ENCODE measurements at places on chromosomes 5 and 9.

- DNase-seq: no peak
Measured at GRCh38 chr5:83009408-83009807, 67.8 kb downstream of the TMEM167A start.

GRCh38 chr9:27089706-27090105 is 19.3 kb upstream of the TEK start:
- no peak for DNase-seq

DNA sequence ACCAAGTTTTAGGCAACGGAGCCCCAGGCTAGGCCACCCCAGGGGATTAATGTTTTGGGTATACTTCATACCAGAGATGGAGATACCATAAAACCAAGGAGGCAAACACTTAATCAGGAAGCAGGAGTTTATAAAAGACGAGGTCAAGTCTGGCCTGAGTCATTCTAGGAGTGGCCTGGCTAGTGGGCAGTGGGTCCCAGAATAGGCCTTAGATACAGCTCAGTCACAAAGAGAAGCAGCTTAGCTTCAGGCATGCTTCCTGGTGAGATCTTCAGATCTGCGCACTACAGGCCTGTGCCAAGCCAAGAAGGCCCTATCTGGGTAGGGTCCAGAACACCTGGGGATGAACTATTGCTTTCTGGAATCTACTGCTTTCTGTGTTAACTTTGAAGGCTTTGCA is 20.6 kb upstream of the NR5A1 start:
- DNase-seq: no peak

GRCh38 chr5:135873831-135874230 is 21.8 kb downstream of the IL9 start:
- no peak for DNase-seq

GRCh38 chr5:40361378-40361777 is 318.3 kb upstream of the PTGER4 start:
- DNase-seq: no peak

GRCh38 chr9:4148751-4149150 is 151.1 kb downstream of the GLIS3 start:
- no peak for DNase-seq

DNA sequence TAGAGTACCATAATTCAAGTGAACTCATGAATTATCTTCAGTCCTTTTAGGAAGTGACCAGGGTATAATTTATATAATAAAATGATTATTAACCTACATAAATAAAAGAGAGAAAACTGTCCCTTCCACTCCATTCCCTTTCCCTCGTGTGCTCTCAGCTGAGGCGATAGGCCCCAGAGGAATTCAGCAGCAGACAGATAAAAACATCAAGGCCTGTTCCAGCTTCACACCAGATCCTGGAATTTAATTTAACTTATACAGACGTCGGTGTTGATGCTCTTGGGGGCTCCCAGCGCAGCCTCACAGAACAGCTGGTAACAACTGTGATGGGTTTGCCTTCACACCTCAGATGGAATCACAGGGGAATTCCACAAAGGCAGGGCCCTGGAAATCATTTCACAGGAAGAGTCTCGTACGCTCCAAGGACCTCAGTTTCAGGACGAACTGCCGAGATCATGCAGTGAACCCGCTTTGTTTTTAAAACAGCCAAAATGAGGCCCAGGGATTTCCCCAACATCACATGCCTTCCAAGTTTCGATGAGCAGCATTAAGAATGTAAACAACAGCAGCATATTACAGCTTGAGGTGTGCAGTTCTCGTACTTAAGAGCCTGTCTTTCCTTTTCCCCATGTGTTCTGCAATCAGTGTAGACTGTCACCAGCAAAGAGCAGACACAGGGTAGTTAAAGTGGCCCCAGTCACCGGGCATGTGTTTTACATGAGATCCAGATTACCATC is 73.6 kb upstream of the ALDH1B1 start:
- no peak for DNase-seq

- DNase-seq: no peak
Measured at GRCh38 chr9:131288217-131288616, 1.3 kb upstream of the PLPP7 start.

- no peak for DNase-seq
Measured at GRCh38 chr9:112011051-112011620, 114.5 kb downstream of the UGCG start.

GRCh38 chr5:56419667-56420066 is 186.5 kb upstream of the ANKRD55 start:
- no peak for DNase-seq

DNA sequence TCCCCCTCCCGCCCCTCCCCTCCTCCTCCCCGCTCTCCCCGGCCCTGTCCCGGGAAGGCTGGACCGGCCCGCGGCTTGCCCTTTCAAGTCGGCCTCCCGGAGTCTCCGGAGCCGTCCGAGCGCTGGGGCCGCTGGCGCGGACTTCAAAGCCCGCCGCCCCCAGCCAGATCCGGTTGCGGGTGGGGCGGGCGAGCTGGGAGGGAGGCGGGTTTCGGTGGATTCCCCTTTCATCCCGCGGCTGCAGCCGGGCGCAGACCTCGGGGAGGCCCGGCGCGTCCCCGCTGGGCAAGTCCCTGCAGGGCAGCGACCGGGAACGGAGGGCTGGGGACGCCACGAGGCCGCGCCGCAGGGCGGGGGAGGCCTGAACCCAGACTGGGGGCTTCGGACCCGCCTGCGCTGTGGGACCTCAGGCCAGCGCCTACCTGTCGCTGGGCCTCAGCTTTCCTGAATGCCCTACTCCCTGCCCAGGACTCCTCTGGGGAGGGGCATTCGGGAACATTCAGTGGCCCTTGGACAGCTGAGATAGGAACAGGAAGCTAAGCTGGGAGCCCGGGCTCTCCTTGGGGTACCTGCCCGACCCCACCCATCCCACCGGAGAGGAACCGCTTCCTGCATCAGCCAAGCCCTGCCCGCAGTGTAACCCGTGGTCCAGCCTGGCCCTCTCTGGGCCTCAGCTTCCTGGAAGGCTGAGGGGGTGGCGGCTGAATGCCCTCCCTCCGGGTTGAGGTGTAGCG is 23.4 kb downstream of the C9orf50 start:
- no peak for DNase-seq

- no peak for DNase-seq
Measured at GRCh38 chr5:334903-335739, 13.6 kb downstream of the AHRR start.

DNA sequence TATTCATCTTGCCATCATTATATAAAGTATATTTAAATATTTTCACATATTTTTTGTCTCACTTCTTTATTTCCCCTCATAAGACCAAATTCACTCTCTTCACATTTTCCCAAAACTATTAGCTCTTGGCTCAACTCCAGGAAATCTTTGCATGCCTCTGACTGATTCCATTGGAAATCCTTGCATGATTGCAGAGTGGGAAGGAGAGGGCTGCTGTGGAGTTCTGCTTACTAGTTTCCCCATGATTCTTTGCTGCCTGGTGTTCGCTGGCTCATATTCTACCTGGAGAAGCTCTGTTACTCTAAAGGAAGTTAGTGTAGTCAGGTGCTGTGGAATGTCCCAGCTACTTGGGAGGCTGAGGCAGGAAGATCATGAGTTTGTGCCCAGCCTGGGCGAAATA is 41.9 kb downstream of the LIX1 start:
- DNase-seq: no peak

DNA sequence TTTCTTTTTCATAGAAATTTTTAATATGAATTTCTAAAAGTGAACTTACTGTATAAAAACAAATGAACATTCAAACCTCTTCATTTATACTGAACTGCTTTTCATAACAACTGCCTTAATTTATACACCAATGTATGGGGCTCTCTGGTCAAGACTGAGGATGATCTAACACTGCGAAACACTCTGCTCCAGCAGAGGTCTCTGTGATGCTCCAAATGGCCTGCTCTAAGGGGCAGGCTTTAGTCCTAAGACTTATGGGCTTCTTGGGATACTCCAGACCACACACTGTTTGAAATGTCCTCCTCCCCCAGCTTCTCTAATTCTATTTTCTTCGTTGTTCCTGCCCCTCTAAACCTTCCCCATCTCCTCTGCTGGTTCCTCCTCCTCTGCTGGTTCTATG is 58.5 kb downstream of the LIFR start:
- DNase-seq: no peak

GRCh38 chr9:17398350-17398749 is 180.5 kb upstream of the SH3GL2 start:
- DNase-seq: no peak

GRCh38 chr9:134344068-134344799 is 18.0 kb downstream of the RXRA start:
- no peak for DNase-seq

DNA sequence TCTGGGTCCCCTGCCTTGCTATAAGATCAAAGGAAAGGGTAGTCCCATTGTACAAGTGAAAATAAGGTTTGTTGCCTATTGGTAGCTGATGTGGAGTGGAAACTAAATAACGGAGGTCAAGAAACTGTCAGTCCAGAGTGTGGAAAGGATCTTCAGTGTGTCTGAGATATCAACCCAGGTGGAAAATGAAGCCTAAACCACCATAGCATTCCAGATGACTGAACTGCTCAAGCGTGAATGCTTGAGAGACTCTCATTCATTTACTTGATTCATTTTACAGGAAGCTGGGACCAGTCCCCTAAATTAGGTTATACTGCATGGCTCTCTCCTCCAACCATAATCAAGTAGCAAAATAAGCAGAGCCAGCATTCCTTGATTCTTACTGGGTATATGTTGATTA is 116.0 kb upstream of the SLC28A3 start:
- no peak for DNase-seq

GRCh38 chr9:126376311-126377175 is 49.9 kb downstream of the MVB12B start:
- DNase-seq: no peak

GRCh38 chr5:103919506-103919905 is 356.9 kb upstream of the NUDT12 start:
- no peak for DNase-seq

- DNase-seq: peak; percentile 49
Measured at GRCh38 chr5:148740966-148741742, 85.3 kb upstream of the ADRB2 start.

DNA sequence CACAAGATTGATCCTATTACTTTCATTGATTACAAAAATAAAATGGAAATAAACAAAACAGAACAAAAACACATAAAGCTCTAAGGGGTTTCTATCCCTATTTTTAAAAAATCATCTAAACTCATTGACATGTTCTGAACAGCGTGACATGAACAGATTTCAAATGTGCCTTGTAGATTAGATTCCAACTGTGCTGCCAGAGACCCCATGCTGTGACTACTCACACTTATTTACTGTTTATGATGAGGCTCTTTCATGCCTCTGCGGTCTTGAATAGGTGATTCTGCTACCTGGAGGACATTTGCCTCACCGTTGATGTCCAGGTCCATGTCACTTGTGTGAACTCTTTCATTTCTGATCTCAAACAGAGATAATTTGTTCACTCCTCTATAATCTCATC is 990.2 kb downstream of the CDH12 start:
- no peak for DNase-seq

DNA sequence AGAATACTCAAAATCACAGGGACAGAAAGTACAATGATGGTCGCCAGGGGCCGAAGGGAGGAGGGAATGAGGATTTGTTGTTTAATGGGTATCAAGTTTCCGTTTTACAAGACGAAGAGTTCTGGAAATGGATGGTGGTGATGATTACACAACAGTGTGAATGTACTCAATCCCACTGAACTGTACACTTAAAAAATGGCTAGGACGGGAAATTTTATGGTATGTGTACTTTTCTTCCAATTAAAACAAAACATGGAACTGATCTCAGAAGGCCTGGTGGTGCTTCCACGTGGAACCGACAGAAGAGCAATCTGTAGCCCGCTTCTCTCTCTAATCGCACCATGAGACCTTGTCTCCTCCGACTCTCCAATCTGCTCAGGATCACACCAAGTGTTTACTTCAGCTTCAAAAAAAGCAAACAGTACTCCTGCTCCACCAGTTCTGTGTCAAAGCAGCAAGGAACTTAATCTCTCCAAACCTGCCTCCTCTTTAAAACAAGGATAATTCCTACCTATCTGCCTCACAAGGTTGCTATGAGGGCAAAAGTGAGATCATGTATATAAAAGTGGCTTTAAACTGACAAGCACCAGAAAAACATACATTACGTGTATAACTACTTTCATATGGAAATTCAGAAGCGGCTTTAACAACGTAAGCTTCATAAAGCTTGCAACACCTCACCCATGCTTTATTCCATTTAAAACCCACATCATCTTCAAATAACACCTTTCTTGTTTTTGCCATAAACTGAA is 2.1 kb downstream of the ECPAS start:
- DNase-seq: no peak

DNA sequence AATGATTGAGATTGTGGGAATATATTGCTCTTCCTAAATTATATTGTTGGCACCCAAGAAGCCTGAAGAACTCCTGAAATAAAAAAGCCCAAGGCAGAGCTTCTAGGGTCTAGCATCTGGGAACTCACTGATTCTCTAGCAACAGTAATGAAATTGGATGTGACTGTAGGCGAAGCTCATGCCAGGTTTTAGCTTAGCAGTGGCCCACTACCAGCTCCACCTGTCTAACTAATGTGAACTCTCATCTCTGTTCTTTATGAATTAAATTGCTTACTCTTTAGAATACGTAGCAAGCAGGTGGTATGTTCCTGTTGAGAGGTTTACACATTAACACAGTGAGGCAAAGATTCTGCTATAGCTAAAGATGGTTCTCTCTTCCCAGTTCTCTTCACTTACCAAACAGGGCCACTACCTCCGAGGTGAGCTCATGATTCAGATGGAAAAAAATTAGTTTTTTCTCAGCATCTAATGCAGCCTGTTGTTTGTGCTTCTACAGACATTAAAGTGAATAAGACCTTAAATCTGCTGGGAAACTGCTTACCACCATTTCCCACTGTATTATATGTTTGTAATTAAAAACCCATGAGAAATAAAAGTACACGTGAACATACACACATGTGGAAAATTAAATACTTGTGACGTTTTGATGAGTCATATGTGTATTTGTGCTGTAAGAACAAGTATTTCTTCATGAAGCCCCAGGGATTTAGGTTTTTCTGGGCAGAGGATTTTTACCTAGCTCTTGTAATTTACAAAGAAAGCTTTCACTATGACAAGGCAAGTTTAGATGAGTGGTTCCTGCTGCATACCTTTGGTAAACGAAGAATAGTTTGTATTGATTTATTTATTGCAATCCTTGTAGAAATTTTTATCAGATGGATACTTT is 360.1 kb downstream of the KDM4C start:
- DNase-seq: no peak

- DNase-seq: no peak
Measured at GRCh38 chr5:146772881-146773466, 105.6 kb downstream of the PPP2R2B start.

- no peak for DNase-seq
Measured at GRCh38 chr5:175393897-175394296, 50.1 kb downstream of the DRD1 start.

- DNase-seq: no peak
Measured at GRCh38 chr5:172837640-172838039, 3.6 kb downstream of the ERGIC1 start.
